Left ventricle myocardium inferior (tissue), 1 donor: ENCODE measurements at places on chromosomes 1 and 21. TPM values are rescaled to one million over a fixed set of nuclear protein-coding genes. Genes with fewer than 3 reads are reported as not detected.
A peak's percentile ranks its signal among the peaks of the same experiment; 100 is the strongest.

DNA sequence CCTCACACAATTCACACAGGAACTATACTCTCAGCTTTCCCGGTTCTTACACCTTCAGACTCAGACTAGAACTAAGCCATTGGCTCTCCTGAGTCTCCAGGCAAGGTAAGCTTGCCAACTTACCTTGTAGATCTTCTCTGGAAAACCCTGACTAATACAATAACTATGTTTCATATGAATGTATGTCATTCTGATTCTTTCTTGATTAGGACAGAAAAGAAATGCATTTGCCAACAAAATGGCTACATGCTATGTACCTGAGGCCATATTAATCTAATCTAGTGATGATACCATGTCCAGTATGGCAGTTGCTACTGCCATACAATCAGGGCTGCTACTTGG lies 9.8 kb upstream of the ZSWIM5 start:
- no peak overlapping the region for H3K27ac ChIP-seq
- H3K4me1 ChIP-seq: no peaks in the 10 kb centered on the region
- peaks cover 40% of the 10 kb centered on the region for H3K27me3 ChIP-seq
- H3K36me3 ChIP-seq: no peaks in the 10 kb centered on the region
- DNase-seq: no peak
- H3K4me3 ChIP-seq: no peak overlapping the region

- H3K4me3 ChIP-seq: no peak overlapping the region
- DNase-seq: no peak
- no peaks in the 10 kb centered on the region for H3K27me3 ChIP-seq
- no peaks in the 10 kb centered on the region for H3K36me3 ChIP-seq
These were observed 39.9 kb upstream of the SRSF10 start for GRCh38 chr1:24020025-24020424.

- H3K4me3 ChIP-seq: no peak overlapping the region
- peaks cover 32% of the 10 kb centered on the region for H3K4me1 ChIP-seq
- no peak for DNase-seq
These were observed 98.6 kb upstream of the PPP2R5A start for GRCh38 chr1:212186427-212187207.

- no peak overlapping the region for H3K4me3 ChIP-seq
- no peaks in the 10 kb centered on the region for H3K4me1 ChIP-seq
- peaks cover 4% of the 10 kb centered on the region for H3K27me3 ChIP-seq
These were observed 123.6 kb upstream of the DNAH14 start for GRCh38 chr1:224805889-224806288.

DNA sequence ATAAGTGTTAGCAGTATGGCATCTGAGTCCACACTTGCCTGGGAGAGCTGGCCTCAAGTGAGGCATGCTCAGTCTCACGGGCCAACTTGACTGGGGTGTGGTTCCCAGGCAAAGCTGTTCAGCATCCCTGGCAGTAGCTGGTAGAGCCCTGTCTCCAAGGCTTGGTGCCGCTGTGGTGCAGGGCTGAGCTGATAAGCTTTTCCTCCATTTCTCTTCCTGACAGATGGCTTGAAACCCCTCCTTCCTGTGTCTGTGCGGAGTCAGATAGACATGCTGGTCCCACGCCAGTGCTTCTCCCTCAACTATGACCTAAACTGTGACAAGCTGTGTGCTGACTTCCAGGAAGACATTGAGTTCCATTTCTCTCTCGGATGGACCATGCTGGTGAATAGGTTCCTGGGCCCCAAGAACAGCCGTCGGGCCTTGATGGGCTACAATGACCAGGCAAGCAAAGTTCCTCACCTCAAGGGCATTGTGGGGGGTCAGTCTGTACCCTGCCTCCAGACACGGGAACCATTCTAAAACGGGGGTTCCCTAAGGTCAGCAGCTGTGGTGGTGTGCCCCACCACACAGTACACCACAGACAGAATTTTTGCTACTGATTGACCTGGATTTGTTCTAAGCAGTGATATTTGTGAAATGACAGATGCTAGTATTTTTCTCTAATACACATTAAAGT lies 13.7 kb upstream of the MIIP start:
- peaks cover 96% of the 10 kb centered on the region for H3K36me3 ChIP-seq
- H3K27me3 ChIP-seq: no peaks in the 10 kb centered on the region
- no peak for DNase-seq
- H3K4me1 ChIP-seq: peaks cover 34% of the 10 kb centered on the region
- no peak overlapping the region for H3K4me3 ChIP-seq
- H3K27ac ChIP-seq: peak overlapping the region; percentile 46

- peaks cover 22% of the 10 kb centered on the region for H3K4me1 ChIP-seq
- H3K27ac ChIP-seq: peak overlapping the region; percentile 61
- H3K4me3 ChIP-seq: peak overlapping the region; percentile 61
These were observed 14.6 kb downstream of the SEMA6C start for GRCh38 chr1:151131701-151132334.

ADAMTS5 gene
- total RNA-seq: 3.0 TPM

AMIGO1 gene
- total RNA-seq: 19.4 TPM

ADCY10 gene
- total RNA-seq: 0.22 TPM
